ENCODE measurements at places on chromosomes 1 and 21.

- no peak for DNase-seq
These were observed 62.1 kb downstream of the GLUL start for GRCh38 chr1:182329471-182329870.

DNA sequence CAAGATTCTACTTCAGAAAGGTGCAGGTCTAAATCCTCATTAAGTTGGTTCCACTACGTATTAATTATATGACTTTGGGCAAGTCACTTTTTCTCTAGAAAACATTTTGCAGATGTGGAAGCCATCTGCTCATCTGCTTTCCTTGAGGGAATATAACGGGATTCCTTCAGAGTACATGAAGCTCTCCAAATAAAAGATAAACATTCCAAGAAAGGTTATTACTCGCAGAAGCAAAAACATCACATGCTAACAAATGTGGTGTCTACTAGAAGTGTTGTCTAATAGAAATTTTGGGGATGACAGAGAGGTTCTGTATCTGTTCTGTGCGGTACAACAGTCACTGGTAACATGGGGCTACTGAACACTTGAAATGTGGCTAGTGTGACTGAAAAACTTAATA lies 60.2 kb downstream of the NIBAN1 start:
- DNase-seq: no peak

DNA sequence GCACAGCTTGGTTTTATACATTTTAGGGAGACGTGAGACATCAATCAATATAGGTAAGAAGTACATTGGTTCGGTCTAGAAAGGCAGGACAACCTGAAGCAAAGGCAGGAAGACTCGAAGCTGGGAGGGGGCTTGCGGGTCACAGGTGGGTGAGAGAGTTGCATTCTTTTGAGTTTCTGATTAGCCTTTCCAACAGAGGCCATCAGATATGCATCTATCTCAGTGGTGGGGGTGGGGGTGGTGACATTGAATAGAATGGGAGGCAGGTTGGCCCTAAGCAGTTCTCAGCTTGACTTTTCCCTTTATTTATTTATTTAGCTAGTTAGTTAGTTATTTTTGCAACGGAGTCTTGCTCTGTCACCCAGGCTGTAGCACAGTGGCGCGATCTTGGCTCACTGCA lies 85.6 kb downstream of the WDR4 start:
- no peak for DNase-seq

GRCh38 chr1:155002464-155003226 lies at the start of gene ZBTB7B:
TSS of gene ZBTB7B (plus strand) at chr1:155002802. CDS start at chr1:155014661, 11,859 bp downstream.
- no peak for DNase-seq

GRCh38 chr1:39368045-39368444 lies 123.4 kb upstream of the BMP8A start:
- DNase-seq: no peak

GRCh38 chr1:212518188-212519054 lies 85.7 kb downstream of the NENF start:
- DNase-seq: no peak

- DNase-seq: no peak
These were observed 2.4 kb upstream of the RNU11 start for GRCh38 chr1:28646040-28646439.

DNA sequence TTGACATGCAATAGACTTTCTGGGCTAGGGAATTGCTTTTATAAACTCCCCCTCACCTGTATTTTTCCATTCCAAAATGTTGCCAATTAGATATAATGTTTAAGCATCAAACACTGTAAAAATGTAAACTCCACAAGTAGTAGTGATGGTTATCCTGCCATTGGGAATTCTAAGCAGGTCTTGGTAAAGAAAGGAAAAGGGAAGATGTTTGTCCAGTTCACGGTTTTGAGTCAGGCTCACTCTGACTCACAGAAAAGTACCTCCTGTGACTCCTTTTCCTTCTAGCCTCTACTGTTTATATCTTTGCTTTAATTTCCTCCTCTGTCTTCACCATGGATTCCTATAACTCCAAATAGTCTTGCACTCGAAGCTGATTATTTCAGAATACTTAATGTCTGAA lies 19.0 kb upstream of the PTPN14 start:
- DNase-seq: peak; percentile 77

GRCh38 chr1:116415699-116416533 lies 42.9 kb downstream of the ATP1A1 start:
- no peak for DNase-seq

GRCh38 chr1:68188644-68189340 lies 43.5 kb downstream of the WLS start:
- DNase-seq: no peak

GRCh38 chr1:184637664-184638240 lies 116.9 kb downstream of the EDEM3 start:
- DNase-seq: no peak

DNA sequence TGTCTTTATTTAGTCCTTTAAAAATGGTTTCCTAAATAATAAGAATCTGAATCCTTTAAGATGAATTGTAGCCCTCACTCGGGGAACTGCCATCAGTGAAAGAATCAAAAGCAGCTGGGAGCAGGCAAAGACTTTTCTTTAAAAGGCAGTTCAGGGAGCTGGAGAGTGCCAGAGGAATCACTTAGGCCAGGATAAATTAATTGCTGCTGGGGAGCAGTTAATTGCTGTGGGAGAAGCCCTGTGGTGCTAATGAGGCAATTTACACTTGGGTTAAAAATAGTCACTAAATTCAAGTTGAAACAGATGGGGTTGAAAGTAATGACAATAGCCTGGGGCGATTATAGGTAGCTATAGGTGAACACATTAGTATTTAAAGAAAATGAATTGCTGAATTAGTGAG lies 38.7 kb upstream of the COL24A1 start:
- DNase-seq: no peak

GRCh38 chr1:22863766-22864165 lies 108.9 kb downstream of the LACTBL1 start:
- DNase-seq: no peak

DNA sequence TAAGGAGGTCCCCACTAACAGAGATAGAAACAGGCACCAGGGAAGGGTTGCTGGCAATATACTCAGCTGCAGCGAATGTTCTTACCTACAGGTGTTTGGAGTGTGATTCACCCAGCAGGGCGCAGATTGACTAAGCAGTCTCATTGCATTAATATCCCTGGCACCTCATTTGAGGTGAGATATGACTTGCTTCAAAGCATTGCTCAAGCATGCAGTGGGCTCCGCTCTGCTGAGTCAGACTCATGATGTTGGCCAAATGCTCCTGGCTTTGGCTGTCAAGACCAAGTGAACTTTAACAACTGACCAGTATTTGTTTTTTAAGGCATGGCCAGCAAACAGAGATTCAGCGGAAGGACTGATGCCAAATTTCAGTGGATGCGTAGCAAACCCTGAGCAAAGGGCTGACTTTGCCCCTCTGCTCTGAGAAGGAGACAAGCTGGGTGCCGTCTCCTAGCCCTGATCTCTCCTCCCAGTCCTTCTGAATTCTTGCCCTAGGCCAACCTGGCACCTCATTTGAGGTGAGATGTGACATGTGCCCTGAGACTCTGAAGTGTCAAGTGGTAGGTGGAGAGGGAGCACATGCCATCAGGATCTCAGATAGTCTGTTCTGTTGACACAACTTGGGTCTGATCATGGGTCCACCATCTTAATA lies 187.1 kb upstream of the COA6 start:
- peak; percentile 51 for DNase-seq

DNA sequence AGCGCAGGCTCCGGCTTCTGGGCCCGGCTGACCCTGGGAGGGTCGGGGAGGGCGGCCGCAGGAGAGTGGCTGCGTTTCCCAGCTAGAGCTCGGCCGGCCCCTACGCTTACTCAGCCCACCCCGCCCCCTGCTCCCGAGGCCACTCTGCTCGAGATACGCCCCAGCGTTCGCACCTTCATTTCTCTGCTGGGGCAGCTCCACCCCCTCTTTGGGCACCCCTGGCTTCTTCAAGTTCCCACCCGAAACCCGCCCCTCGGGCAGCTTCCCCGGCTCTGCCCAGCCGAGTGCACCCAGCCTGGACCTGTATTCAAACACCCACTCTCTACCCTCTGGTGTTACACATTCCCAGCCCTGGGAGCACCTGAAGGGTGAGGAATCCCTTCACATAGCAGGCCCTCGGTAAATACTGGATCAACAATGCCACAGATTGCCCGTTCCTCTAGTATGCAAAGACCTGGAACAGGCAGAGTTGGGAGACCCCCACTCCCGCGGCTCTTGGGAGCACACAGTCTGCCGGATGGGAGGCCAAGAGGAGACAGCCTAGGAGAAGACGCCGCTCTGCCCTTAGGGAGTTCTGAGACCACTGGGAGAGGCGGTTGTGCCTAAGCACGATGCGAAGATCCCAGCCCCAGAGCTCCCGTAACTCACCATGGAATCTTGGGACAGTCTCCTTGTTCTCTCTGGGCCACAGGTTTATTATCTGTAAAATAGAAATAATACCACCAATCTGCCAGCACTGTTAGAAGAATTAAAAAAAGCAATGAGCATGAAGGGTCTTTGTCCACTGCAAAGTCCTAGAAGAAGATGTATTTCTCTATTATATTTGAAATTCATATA lies 566 bp upstream of the PAQR7 start:
- peak; percentile 55 for DNase-seq
